ENCODE measurements at places on chromosomes 5 and 9. TPM values are rescaled to one million over a fixed set of nuclear protein-coding genes. Genes with fewer than 3 reads are reported as not detected.

GRCh38 chr9:68523367-68523936 lies 17.2 kb downstream of the TMEM252 start:
- H3K27me3 ChIP-seq = no peaks in the 10 kb centered on the region
- H3K4me1 ChIP-seq = no peaks in the 10 kb centered on the region
- no peak overlapping the region for H3K4me3 ChIP-seq
- DNase-seq = no peak

GRCh38 chr5:152151940-152152339 lies 227.3 kb upstream of the GLRA1 start:
- no peak for DNase-seq
- H3K27me3 ChIP-seq = no peaks in the 10 kb centered on the region
- H3K36me3 ChIP-seq = no peaks in the 10 kb centered on the region
- no peaks in the 10 kb centered on the region for H3K4me1 ChIP-seq

- H3K27ac ChIP-seq = no peak overlapping the region
- H3K27me3 ChIP-seq = peaks cover 51% of the 10 kb centered on the region
- no peak overlapping the region for H3K4me3 ChIP-seq
- no peaks in the 10 kb centered on the region for H3K36me3 ChIP-seq
- no peaks in the 10 kb centered on the region for H3K4me1 ChIP-seq
Observed at GRCh38 chr9:38208206-38208901, 139.3 kb upstream of the SHB start.

DNA sequence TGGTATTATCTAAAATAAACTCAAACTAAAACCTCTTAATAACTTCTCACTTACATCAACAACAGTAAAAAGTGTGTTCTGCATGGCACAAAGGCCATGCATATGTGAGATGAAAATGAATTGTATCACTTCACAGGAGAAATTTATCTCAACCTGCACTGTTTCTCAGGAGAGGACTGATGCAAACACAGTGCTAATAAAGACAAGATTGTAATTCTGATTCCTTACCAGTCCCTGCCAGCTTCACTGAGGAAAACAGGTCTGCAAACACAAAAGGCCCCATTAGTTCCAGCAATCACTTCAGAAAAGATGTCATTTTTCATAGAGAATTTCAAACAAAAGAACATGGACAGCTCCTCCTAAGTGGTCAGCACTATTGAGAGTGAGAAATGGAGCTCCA lies 117.3 kb upstream of the PDE4D start:
- H3K27me3 ChIP-seq = no peaks in the 10 kb centered on the region
- no peaks in the 10 kb centered on the region for H3K36me3 ChIP-seq
- DNase-seq = no peak
- no peak overlapping the region for H3K27ac ChIP-seq
- H3K4me3 ChIP-seq = no peak overlapping the region
- H3K4me1 ChIP-seq = no peaks in the 10 kb centered on the region

GRCh38 chr5:58827463-58827862 lies 244.6 kb downstream of the RAB3C start:
- no peaks in the 10 kb centered on the region for H3K27me3 ChIP-seq
- no peak overlapping the region for H3K27ac ChIP-seq
- H3K4me3 ChIP-seq = no peak overlapping the region
- H3K4me1 ChIP-seq = no peaks in the 10 kb centered on the region

DNA sequence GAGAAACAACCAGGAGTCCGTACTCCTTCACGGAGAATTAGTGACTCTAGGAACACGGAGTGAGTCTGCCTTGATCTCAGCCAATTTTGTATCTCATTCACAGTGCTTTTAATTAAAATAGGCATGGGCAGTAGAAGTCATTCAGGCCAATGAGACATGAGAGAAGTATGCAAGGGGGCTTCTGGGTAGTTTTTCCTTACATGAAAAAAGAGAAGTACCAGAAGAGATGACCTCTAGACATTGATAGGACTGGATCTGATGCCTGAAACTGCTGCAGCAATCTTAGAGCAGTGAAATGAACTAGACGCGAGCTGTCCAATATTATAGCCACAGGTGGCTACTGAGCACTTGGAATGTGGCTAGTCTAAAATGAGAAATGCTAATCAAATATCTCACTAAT lies 187.7 kb upstream of the TLE4 start:
- no peak overlapping the region for H3K27ac ChIP-seq
- H3K36me3 ChIP-seq = peaks cover 1% of the 10 kb centered on the region
- no peaks in the 10 kb centered on the region for H3K27me3 ChIP-seq
- no peak for DNase-seq
- no peak overlapping the region for H3K4me3 ChIP-seq

IRX1 gene
- total RNA-seq = 3.6 TPM
